ENCODE measurements at places on chromosomes 4 and X.
A peak's percentile ranks its signal among the peaks of the same experiment; 100 is the strongest.

GRCh38 chr4:121724671-121725070 lies 27.9 kb upstream of the ANXA5 start:
- no peak for DNase-seq

GRCh38 chrX:153556767-153557166 lies 39.3 kb downstream of the ATP2B3 start:
- DNase-seq: peak; percentile 60

DNA sequence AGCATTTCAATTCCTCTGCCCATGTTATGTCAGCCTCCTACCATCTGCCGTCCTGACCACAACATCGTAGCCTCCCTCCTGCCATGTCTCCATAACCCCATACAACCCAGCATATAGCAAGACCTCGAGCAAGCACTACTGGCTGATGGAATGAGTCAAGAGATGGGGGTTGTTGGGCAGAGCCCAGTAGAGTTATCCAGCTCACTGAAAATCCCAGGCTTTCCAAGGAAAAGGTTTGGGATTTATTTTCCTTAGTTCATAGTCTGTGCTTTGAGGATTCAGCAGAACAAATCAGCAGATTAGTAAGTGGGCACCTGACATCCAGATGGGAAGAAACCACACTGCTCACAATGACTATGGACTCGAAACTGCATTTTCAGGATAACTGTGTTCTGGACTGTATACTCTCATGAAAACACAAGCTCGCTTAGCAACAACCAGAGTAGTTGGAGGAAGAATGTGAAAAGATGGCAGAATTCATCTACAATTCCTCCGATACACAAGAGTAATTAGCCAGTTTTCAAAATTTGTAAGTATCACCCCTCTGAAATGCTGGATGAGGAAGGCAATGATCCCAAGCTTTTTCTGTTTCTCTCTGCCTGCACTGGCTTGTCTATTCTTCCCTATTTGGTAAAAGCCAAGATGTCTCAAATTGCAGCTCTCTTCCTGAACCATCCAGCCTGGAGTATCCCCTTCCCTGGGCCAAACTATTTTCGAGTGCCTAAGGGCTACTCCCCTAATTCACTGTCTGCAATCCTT lies 186.2 kb upstream of the TBL1X start:
- no peak for DNase-seq

DNA sequence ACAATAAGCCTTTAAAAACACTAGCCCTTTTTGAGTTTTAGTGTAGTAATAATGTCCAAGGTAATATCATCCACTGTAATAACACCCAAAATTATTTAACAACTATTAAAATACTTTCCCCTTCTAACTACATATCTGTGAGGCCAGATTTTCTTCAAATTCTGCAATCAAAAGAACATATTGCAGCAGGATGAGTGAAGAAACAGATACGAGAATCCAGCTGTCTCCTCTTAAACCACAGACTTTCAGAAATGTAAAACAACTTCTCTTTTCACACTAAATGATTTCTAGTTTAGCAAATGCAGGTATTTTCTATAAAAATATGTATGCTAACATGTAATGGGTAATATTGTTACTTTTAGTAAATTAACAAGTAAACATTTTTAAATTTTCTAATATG lies 148.9 kb downstream of the PRDM5 start:
- no peak for DNase-seq

DNA sequence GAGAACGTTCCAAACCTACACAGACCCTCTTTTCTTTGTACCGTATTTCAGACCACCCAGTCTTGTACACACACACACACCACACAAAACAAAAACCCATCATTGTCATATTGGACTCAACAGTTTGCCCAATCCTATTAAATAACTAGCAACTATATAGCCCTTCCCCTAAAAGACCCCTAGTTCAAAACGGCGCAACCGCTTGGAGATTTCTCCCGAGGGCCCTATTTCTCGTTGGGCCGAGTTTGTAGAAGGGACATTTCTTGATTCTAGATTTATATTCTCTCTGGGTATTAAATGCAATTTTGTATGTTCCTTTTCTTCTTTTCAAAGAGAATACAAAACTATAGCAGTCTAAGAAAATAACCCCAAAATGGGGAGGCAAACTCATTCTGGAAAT lies 547 bp upstream of the PDGFRA start:
- no peak for DNase-seq

DNA sequence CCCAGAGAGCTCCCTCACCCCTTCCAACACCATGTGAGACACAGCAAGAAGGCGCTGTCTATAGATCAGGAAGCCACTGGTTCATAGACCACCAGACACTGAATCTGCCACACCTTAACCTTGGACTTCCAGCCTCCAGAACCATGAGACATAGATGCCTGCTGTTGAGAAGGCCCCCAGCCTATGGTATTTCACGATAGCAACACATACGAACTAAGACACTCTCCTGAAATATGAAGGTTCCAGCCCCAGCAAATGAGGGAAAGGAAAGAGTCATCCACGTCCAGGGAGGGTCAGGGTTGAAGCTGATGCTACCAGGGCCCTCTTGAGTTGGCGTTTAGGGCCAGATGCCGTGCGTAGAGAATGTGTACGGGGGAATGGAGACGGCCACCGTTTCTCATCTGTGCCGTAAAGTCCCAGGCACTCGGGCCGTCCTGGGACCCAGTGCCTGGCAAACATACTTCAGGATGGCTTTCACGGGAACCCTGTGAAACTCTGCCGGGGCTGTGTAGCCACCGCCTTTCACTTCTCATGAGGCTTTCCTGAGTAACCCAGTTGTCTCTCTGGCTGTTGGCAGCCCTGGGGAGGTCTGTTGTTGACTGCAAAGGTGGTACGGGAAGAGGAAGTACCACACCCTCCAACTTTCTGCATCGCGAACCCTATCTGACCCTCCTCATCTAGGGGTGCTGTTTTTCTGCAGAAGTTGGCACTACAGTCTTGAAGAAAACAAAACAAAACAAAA lies 17.7 kb upstream of the P2RY8 start:
- DNase-seq: no peak

- no peak for DNase-seq
Measured at GRCh38 chr4:128524311-128524710, 236.7 kb upstream of the PGRMC2 start.
